ENCODE measurements at places on chromosomes 4 and X. TPM values are rescaled to one million over a fixed set of nuclear protein-coding genes. Genes with fewer than 3 reads are reported as not detected.

NEUROG2 gene
- not detected for total RNA-seq

DNA sequence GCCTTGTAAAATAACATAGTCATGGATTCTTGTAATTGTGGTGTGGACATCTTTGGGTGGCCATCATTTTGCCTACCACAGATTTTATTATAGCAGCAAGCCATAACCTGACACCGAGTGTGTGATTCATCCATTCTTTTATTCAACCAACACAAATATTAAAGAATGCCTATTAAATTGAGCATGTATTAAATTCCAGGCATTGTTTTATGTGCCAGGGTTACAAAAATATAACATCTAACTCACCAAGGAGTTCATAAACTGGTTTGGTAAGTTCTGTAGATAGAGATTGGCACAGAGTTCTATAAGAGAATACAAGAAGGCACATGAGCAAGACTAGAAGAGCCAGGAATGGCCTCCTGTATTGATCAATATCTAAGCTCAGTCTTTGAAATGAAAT, 18.0 kb downstream of the NBDY start:
- no peak overlapping the region for H3K4me3 ChIP-seq
- H3K36me3 ChIP-seq, result no peaks in the 10 kb centered on the region
- H3K4me1 ChIP-seq, result no peaks in the 10 kb centered on the region
- no peaks in the 10 kb centered on the region for H3K27me3 ChIP-seq

- no peak overlapping the region for H3K27ac ChIP-seq
- no peak overlapping the region for H3K4me3 ChIP-seq
- no peak for DNase-seq
- no peaks in the 10 kb centered on the region for H3K27me3 ChIP-seq
Observed at GRCh38 chr4:119695216-119695615, 66.6 kb upstream of the PDE5A start.

USP26 gene
- total RNA-seq, result not detected

DNA sequence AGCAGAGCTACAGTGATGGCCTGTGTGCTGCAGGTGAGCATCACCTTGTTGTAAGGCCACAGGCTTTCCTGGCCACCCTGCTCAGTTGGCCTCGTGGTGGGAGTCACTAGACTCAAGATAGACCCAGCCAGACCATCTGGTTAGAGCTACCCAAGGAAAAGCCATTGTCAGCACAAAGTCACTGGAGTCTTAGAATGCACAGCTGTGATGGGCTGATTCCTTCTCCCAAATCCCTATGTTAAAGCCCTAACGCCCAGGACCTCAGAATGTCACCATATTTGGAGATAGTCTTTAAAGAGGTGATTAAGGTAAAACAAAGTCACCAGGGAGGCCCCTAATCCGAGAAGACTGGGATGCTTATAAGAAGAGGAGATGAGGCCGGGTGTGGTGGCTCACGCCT, 173.4 kb downstream of the DHRSX start:
- H3K4me3 ChIP-seq, result no peak overlapping the region
- no peak for DNase-seq
- H3K36me3 ChIP-seq, result no peaks in the 10 kb centered on the region
- H3K27ac ChIP-seq, result no peak overlapping the region

F8A1 gene
- total RNA-seq, result 42.9 TPM
